ENCODE measurements at places on chromosomes 6 and 20.

- no peak for DNase-seq
Measured at GRCh38 chr20:45782890-45783289, 8.8 kb downstream of the WFDC3 start.

DNA sequence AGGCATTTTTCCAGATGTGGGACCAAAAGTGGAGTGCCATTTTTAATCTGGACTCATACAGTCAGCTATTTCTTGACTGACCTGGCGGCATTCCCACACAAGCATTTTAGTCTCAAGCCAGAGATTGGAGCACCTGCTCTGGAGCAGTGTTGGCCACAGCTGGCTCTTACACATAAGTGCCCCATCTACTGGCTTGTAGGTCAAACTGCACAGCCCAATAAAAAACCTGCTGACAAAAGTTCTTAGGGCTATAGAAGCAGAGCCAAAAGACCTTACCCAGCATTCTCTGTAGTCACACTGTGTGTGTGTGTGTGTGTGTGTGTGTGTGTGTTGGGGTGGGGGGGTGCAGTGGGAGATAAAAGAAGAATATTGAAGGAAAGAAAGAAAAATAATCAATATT is 38.6 kb upstream of the SENP6 start:
- no peak for DNase-seq

DNA sequence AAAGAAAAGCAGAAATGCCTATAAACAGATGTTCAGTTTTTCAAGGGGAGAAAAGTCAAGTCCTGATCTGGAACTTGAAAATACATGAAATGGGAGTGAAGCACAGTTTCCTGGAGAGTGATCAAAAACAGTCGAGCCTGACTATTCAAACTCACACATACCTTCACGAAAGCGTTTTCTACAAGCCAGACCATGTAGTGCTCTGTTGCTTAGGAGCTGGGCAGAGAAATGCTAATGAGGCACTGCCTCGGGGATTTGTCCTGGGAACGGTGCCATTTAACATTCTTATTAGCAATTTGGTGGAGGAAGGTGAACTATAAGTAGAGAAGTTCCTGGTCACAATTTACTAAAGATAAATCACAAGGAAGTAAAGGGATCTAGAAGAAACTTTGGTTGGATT is 5.9 kb downstream of the NHSL1 start:
- DNase-seq, result no peak

DNA sequence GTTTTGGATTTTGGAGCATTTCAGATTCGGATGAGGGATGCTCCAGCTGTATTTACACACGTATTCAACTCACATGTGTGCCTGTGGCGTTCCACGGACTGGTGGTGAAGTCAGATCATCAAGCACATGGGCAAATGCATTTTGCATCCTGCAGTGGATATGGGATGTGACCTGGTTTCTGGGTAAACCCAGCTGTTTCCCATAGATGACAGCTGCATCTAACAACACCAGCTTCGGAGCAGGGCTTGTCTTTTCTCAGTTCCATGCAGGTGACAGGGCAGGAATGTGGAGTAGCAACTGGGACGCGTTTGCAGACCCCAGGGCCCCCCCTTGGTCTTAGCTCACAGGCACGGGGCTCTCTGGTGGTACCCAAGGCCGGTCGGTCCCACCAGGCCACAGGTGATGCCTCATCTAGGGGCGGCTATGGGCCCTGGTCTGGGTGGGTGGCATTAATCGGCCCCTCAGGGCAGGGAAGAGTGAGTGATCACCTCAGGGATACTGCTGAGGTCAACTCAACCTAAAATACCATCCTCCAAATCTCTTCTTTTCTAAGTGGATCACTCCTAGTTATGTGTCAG is 83.2 kb downstream of the RAMACL start:
- DNase-seq, result no peak

- DNase-seq, result no peak
Measured at GRCh38 chr6:158631678-158632537, 12.6 kb downstream of the DYNLT1 start.

GRCh38 chr6:109342506-109342905 is 39.8 kb downstream of the CD164 start:
- no peak for DNase-seq

DNA sequence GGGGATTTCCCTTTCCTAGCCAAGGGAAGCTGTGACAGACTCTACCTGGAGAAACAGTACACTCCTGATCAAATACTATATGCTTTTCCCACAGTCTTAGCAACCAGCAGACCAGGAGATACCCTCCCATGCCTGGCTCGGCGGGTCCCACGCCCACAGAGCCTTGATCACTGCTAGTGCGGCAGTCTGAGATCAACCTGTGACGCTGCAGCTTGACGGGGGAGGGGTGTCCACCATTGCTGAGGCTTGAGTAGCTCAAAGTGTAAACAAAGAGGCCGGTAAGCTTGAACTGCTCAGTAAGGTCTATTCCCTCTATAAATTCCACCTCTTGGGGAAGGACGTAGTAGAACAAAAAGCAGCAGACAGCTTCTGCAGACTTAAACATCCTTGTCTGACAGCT is 63.2 kb downstream of the WASF1 start:
- DNase-seq, result no peak

DNA sequence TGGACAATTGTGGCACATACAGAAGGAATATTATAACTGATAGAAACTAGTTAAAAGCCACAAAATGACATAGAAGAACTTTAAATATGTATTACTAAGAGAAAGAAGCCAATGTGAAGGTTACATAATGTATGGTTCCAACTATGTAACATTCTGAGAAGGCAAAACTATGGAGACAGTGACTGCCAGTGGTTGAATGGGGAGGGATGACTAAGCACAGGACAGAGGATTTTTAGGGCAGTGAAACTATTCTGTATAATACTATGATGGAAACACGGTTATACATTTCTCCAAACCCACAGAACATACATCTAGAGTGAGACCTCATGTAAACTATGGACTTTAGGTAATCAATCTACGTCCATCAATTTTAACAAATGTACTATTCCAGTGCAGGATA is 22.4 kb downstream of the SYNCRIP start:
- no peak for DNase-seq

DNA sequence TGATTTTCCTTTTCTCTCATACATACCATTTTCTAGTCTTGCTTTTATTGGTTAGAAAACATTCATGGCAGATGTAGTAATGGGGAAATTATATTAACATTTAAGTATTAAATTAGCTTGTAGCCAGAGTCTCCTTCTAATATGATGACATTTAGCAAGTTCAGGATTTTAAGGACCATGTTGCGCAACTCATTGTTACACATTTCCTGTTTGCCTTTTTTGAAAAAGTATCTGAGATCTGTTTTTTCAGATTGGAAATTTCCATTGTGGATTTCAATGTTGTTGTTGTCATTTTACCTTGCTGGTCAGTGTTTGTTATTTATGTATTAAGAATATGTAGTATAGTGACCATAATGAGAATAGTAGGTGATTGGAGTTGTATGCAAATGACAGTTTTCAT is 38.7 kb downstream of the CDKAL1 start:
- DNase-seq, result no peak

DNA sequence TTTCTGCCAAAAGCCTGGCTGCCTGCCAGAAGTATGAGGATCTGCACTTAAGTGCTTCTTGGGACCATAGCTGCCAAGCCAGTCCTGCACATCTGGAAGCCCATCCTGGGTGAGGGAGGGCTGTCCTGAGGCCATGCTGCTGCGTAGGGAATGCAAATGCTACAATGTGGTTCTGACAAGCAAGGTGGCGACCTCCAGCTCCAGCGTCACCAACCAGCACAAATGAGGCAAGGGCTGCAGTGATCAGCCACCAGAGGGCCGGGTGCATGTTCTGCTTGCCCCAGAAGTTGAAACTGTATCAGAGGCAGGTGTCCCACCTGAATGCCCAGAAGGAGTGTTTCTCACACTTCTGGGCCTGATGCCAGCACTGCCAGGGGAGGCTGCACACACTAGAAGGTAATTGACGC is 99.1 kb upstream of the KCNQ5 start:
- DNase-seq, result no peak

DNA sequence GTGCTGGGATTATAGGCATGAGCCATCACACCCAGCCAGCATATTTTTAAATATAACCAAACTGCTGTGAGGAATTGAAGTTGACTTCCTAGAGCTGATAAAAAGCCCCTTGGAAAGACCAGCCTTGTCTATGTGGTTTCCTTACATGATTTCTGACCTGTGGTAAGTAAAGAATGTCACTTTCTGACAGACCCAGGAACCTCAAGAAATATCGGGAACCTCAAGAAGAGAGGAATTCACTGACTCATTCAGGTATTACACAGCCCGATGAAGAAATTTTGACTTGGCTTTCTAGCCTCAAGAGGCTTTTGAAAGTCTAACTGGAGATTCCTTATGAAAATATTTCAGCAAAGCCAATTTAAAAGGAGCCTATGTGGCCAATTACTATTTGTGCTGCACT is 71.8 kb downstream of the FOXF2 start:
- no peak for DNase-seq

- DNase-seq, result no peak
Measured at GRCh38 chr6:3432416-3432815, 24.4 kb downstream of the SLC22A23 start.

- no peak for DNase-seq
Measured at GRCh38 chr6:46219661-46220060, 48.9 kb upstream of the ENPP5 start.

- no peak for DNase-seq
Measured at GRCh38 chr6:105592329-105592728, 189.4 kb upstream of the PREP start.

GRCh38 chr6:87139236-87139635 is 16.1 kb upstream of the ZNF292 start:
- no peak for DNase-seq

DNA sequence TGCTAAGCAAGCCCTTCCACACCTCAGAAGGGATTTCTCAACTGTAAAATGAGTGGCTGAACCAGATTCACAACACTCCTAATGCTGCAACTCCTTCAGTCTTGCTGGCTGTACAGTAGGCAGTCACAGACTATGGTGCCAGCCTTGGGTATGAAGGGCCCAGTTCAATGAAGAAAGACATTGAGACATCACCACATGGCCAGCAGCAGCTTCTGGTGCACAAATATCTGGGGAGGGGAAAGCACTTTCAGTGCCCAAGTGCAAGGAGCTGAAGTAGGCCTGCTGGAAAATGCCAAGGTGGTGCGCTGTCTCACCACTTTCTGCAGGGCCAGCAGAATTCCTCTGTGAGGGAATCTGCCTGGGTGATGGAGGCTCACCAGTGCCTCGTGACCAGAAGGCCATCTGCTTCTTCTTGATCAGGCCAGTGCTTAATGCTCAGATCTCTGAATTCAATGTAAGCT is 1.8 kb downstream of the PLA2G7 start:
- no peak for DNase-seq

DNA sequence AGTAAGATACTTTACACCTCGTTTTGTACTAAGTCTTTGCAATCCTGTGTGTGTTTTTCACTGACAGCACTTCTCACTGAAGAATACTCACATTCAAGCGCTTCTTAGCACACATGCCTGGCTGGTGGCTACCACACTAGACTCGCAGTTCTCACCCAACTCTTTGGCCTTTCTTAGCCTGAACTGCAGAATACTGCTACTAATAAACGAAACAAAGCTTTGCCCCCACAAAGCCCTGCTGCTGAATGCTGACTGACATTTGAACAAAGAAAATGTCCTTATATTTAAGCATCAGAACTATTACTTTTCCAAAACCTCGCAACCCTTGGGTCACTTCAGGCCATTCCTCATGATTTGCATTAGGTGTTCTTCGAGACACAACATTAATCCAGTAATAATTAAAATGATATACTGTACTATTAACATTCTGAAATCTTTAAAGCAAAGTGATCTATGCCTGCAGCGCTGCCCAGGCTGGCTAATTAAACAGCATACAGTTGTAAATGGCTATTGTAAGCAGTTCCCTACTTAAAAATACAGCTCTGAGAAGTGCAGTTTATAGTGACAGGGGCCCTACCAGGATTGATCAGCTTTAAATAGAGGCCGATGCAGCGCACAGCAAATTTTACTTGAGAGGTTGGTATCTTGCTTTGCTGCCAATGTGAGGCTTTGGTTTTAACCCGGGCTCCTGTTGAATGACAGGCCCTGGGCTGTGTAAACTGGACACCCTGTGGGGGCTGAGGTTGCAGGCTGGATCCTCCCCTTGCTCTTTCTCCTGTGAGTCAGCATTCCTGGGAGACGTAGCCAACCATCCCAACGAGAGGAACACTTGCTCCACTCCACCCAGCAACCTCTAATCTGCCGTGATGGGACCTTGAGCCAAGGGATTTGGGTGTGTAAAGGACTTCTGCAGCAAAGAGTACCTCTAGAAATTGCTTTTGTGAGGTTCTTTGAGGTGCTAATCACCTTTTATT is 899.0 kb downstream of the TFAP2A start:
- no peak for DNase-seq

- DNase-seq, result no peak
Measured at GRCh38 chr6:167227984-167228383, 63.1 kb upstream of the UNC93A start.

DNA sequence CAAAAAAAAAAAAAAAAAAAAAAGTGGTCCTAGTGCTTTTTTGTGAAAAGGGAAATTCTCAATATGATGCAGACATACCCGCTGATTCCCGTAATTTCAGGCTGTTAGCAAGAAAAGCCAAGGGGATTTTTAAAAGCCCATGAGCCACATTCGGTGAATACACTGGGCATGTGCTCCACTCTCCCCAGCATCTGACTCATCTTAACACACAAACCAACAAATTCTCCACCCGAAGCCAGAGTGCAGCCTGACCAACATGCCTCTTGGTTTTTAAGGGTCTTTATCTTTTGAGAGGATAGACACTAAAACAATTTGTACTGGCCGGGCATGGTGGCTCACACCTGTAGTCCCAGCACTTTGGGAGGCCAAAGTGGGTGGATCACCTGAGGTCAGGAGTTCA is 45.5 kb upstream of the CD83 start:
- DNase-seq, result no peak

DNA sequence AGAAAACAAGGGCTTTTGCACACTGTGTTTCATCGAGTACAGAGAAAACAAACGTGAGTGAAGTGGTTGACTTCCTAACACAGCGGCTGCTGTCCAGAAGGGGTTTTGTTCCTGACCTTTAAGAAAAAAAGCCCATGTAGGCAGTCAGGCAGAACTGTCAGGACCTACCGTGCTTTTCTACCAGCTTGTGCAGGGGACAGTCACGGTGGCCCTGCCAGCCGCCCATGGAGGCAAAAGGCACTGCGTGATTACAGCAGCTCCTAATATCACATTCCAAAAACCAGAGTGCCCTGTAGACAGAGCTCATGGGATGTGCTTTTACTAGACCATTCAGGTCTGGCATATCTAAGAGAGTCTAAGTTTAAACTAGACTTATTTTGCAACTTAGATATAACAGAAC is 12.2 kb downstream of the TNFAIP3 start:
- no peak for DNase-seq

DNA sequence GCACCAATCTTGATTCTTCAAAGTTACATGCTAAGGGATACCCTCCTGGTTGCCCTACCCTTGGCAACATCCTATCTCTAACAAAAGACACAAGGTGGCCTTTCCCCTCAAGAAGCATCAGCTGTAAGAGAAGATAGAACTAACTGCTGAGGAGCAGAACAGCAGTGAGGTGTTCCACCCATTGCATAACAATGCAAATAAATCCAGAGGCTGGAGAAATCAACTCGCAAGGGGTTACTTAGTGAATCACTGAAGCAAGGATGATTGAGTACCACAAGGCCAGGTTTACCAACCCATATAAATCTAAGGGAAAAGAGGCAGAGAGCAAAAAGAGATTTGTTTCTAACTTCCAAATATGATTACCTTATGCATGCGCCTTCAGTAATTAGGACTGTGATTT is 36.7 kb downstream of the F13A1 start:
- DNase-seq, result no peak

Data from T-helper 2 cell (primary cell).